ENCODE measurements at places on chromosomes 3 and 15.

DNA sequence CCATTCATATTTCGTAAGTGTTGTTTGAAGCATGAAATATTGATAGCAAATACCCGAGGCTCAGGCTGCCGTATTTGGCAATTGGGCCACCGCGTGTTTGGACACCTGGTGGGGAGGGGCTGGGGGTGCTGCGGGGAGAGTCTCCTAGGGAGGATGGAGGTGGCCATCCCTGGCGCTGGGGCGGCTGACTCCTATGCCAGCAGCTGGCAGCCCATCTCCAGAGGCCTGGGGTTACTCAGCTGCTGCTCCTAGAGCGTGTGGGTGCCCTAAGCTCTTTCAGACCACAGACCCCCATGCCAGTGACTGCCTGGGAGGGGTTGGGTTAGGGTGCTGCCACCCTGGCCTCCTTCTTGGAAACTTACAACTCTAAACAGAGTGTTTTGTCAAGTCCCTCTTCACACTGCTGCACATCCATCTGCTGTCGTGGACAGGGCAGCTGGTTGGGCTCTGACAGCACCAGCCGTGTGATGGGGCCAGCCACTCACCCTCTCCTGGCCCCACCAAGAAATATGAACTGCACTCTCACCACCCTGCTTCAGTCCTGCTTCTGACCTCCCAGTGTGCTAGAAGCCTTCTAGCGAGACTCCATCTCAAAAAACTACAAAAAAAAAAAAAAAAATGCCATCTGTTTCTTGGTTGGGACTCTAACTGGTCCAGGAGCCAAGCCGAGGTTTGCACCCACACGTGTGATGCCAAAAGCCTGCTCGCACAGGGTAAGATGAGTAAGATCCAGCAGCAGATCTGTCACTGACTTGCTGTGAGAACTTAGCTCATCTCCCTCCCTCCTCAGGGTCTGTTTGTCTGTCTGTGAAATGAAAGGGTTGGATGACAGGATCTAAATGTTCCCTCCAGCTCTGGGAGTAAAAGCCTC, 156.2 kb downstream of the MEGF11 start:
- no peak for DNase-seq

GRCh38 chr3:134311265-134311664, 60.6 kb upstream of the RYK start:
- DNase-seq, result no peak

- no peak for DNase-seq
These were observed 149.7 kb upstream of the NUDT16 start for GRCh38 chr3:131231710-131232389.

DNA sequence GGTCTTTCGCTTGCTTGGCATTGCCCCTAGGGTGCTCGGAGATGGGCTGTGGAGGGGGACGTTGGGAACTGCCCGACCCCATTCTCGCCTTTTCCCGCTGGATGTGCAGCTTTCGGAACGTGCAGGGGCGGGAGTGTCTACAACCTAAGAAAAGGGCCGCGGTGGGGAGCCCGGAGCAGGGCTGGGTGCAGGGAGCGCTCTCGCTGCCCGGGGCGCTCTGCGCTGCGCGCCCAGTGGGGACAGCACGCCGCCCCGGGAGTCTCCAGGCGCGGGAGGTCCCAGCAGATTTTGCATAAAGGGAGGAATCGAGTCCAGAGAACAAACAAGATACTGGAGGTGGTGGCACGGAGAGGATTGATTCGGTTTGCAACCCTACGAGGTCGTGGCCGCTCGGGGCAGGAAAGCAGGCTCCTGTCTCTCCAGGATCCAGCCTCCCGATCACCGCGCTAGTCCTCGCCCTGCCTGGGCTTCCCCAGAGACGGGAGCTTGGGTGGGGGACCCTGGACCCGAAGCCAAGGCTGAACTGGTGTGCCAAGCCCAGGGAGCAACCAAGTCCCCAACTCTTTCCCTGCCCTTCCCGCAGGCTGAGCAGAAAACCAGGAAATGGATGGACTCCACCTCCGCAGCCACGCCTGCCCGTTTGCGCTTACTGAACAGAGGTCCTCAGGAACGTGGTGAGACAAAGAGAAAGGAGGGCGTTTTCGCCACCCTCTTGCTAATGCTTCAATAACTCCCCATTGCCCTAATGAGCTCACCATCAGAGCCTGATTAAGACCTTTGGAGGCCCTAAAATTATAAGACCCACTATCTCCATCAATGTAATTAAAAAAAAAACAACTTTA, 59.7 kb downstream of the NOX5 start:
- DNase-seq, result no peak

Data from stimulated activated CD8-positive, alpha-beta memory T cell treated with anti-CD3 and anti-CD28 coated beads, Interleukin-15, amount 100 ng/mL, for 4 hours (primary cell).